NCI-H1105 treated with DMSO at 0.1 percent for 48 hours (cell line): ENCODE measurements at places on chromosomes 1 and 21.

GRCh38 chr1:112982853-112983536 lies 27.0 kb upstream of the SLC16A1 start:
- DNase-seq, result no peak

DNA sequence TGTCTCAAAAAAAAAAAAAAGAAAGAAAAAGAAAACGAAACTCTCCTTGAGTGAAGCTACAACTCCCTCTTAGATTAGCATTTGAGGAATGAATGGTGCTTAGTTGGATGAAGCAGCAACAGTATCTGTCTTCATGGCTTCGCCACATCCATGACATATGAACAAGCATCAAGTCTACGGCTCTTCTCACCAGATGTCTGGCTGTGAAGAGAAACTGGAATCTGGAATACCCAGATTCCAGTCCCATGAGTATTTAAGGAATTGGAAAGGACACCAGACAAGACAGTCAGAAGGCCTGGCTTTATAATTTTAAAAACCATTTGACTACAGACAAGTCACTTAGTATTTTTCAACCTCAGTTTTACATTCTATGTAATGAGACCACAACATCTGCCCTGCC lies 38.0 kb upstream of the TADA1 start:
- DNase-seq, result no peak

DNA sequence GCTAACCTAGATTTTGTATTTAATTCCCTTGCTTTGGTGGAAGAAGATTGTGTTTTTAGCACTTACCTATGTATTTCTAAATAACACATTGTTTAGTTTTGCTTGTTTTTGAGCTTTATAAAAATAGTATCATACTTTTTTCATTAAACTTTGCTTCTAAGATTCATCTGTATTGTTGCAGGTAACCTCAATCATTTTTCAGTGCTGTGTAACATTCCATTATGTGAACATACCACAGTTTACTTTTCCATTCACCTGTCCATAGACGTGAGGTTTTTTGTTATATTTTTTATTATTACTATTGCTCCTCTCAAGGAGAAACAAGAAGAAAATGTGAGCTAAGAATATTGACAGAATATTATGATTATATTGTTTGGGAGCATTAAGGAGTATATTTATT lies 15.2 kb upstream of the PLEKHO1 start:
- DNase-seq, result no peak

GRCh38 chr1:12580054-12580887 lies 37.7 kb downstream of the DHRS3 start:
- no peak for DNase-seq

- no peak for DNase-seq
Observed at GRCh38 chr1:111778541-111779051, 22.9 kb downstream of the DDX20 start.

DNA sequence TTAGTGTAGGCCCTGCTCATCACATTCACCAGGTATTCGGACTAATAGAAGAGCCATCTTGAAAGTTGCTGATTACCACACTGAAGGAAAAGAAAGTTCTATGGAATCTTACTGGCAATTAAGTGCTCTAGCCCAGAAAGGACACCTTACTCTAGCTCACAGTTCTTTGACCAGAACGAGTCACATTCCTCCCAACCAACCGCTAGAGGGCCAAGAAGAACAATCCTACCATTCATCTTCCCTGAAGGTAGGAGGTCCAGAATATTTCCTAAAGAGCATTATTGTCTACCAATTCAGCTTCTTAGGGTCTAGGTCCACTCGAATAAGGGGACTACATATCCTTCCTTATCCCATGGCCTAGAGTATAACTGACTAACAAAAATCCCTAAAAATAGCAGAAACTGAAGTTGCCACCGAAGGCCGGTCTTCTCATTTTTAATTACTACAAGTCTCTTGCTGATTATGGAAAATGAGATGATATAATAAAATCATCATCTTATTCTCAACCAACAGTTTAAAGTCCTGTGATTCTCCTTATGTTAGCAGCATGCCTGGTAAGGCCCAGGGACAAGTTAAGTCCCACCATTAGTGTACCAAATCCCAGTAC lies 2.7 kb upstream of the FMO1 start:
- DNase-seq, result no peak

GRCh38 chr1:73887412-73887811 lies 310.6 kb downstream of the LRRIQ3 start:
- DNase-seq, result no peak

GRCh38 chr1:17109892-17110554 lies 9.2 kb downstream of the PADI2 start:
- no peak for DNase-seq

- no peak for DNase-seq
Observed at GRCh38 chr1:995665-996633, 3.9 kb downstream of the HES4 start.

GRCh38 chr1:224212618-224213061 lies 29.6 kb downstream of the DEGS1 start:
- DNase-seq, result no peak

- DNase-seq, result peak; percentile 50
Observed at GRCh38 chr1:34681480-34682451, 73.1 kb upstream of the GJB5 start.

GRCh38 chr1:226553924-226554282 lies 5.3 kb downstream of the STUM start:
- DNase-seq, result no peak

GRCh38 chr1:151197863-151198253 lies 494 bp upstream of the PIP5K1A start:
- no peak for DNase-seq

DNA sequence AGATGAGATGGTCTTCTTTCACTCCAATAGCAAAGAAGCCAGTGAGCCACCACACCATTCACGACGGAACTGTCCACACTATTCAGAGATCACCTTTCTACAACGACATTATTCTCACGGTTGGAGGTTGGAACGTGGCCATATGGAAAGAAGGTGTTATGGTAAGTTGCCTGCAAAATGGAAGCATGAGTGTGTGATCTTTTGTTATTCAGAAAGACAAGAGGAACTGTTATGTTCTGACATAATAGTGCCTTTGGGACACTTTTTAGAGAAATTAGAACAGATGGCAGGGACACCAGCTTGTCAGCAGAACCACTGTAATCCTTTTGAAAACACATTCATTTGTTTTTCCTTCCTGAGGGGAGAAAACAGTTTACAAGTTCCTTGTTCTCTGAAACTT lies 75.8 kb upstream of the MCOLN3 start:
- DNase-seq, result peak; percentile 76

DNA sequence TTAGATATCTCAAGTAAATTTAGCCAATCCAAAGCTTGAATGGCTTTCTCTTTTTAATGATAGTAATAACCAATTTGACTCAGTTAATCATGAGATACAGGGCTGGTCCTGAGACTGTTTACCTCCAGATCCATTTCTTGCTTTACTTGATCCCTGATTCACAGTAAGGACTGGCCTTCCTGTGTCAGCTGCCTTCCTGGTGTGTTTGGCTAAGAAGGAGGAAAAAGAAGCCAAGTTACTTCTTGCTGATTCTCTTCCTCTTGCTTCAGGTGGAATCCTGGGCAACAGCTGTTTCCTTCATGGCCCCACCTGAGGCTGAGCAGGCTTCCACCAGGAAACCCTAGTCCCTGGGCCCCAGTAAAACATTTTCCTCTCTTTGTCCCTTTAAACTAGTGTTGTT lies 14.6 kb upstream of the RC3H1 start:
- DNase-seq, result no peak

DNA sequence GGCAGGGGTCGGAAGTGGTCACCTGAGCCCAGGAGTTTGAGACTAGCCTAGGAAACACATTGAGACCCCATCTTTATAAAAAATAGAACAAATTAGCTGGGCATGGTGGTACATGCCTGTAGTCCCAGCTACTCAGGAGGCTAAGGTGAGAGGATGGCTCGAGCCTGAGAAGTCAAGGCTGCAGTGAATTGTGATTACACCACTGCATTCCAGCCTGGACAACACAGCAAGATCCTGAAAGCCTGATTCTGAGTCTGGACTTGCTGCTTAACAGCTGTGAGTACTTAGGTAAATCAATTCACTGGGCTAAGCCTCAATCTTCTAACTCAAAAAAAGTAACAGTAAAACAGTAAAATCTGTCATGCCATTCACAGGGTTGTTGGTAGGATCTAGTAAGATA lies 4.9 kb downstream of the TRAPPC3 start:
- DNase-seq, result no peak
